Stimulated activated CD8-positive, alpha-beta memory T cell treated with anti-CD3 and anti-CD28 coated beads, Interleukin-4, amount 100 ng/mL, for 24 hours (primary cell): ENCODE measurements at places on chromosomes 16 and 17.

DNA sequence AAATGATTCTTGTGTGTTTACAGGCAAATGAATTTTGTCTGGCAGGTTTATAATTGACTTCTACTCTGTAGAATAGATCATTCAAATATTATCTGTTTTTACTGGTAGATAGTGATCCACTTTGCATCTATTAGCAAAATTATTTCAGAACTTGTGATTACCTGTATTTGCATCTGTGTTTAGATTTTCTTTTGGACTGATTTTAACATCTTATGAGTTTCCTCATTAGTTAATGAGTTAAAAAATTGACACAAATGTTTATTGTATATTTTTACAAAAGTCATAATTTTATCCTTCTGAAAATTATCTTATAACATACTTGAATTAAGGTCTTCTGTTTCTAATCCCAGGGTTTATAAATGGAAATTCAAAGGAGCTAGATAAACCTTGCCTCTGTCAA, 132.0 kb upstream of the KCNJ16 start:
- DNase-seq = no peak

DNA sequence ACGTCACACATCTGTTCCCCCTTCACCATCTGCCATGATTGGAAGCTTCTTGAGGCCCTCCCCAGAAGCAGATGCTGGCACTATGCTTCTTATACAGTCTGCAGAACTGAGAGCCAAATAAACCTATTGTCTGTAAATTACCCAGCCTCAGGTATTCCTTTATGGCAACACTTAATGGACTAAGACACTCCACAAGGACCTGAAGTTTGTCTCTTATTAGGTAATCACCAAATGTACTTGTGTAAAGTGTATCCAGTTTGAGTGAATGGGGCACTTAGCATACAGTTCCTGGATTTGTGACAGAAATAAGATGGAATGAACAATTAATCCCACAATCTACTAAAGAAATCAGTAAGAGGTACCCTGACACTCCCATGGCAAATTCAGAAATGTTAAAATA, 105.3 kb downstream of the SLC39A11 start:
- no peak for DNase-seq

GRCh38 chr16:74140557-74140956, 156.1 kb upstream of the PSMD7 start:
- no peak for DNase-seq

DNA sequence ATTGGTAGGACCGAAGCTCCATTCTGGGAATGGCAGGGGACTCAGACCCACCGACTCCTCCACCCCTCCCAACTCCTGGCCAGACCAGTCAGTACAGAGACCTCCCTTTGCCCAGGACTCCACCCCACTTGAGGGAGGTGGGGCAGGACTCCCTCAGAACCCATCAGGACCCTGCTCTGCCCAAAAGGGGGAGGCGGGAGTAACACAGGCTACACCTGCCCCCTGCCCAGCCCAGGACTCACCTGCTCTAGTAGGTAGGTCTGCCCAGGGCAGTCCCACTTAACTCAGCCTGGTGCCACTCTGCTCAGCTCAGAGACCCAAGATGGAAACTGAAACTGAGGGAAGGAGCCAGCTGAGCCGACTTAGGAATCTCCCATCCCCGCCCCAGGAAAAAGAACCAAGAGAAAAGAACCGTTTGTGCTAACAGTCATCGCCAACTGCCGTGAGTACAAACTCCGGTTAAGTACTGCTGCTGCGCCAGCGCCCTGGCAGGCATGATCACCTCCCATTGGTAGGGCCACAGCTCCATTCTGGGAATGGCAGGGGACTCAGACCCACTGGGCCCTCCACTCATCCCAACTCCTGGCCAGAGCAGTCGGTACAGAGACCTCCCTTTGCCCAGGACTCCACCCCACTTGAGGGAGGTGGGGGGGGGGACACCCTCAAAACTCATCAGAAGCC, 503 bp downstream of the DHX58 start:
- DNase-seq = no peak

- no peak for DNase-seq
These were observed 16.5 kb downstream of the CRISPLD2 start for GRCh38 chr16:84836234-84836647.

GRCh38 chr16:9612267-9612666, 520.8 kb downstream of the HAPSTR1 start:
- DNase-seq = no peak

DNA sequence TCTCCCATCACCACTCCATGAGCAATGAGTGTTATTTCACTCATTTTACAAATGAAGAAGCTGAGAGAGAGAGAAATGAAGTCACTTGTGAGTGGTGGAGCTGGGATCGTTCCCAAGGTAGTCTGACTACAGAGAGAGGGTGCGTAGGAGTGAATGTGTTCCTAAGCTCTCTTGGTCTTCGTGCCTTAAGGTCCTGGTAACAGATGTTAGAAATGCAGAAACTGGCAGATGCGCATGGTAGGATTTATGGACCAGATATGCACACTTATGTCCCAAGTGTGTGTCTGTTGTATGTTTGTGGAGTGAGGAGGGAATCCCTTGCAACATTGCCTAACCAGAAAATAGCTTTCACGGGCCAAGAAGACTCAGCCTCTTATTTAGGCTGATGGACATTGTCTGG, 93.2 kb upstream of the ZNF469 start:
- no peak for DNase-seq

GRCh38 chr17:9363440-9364350, 211.9 kb downstream of the STX8 start:
- no peak for DNase-seq

GRCh38 chr16:5015351-5015750, 18.4 kb downstream of the NAGPA start:
- no peak for DNase-seq

DNA sequence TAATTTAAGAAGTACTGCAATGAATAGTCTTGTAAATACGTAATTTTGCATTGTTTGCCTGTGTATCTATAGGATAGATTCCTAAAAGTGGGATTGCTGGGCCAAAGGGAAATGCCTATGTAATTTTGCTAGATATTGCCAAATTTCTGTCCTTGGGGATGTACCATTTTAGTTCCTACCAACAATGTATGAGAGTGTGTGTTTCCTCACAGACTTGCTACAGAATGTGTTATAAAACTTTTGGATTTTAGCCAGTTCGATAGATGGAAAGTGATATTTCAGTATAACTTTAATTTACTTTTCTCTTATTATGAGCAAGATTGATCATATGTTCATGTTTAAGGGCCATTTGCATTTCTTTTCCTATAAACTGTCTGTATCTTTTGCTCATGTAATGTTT, 8.3 kb downstream of the TANGO6 start:
- no peak for DNase-seq

DNA sequence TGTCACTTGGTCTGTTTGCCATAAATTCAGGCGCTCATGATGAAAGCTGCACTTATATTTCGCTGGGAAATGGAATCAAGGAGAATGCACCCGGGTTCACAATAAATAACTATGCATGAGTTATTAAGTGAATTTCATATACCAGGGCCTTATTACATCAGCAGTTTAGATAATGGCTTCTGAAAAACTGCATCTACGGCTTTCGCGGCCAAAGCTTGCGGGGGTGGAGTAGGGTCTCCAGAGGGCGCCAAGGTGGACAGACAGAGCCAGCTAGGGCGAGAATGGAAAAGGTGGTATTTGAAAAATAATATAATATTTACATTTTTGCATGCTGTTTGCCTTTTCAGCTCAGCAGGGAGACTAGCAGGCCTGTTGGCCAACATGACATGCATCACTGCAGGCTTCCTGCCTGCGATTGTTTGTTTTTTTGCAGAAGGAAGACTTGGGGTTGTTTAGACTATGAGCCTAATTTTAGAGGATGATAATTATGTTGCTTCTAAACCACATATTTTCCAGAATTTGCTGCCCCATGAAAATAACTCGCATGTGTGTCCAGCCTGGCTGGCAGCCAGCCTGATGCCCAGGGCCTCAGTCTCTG, 173.8 kb upstream of the IRX3 start:
- no peak for DNase-seq

GRCh38 chr16:22369221-22369811, 5.1 kb downstream of the CDR2 start:
- no peak for DNase-seq
